GM06990 (cell line): ENCODE measurements at places on chromosomes 1 and 21.

GRCh38 chr1:199404191-199404590 is 623.3 kb upstream of the NR5A2 start:
- no peak for DNase-seq

GRCh38 chr21:44720170-44720569 is 8.8 kb upstream of the TSPEAR start:
- DNase-seq = no peak

- no peak for DNase-seq
Measured at GRCh38 chr1:204321665-204322064, 38.1 kb downstream of the PLEKHA6 start.

DNA sequence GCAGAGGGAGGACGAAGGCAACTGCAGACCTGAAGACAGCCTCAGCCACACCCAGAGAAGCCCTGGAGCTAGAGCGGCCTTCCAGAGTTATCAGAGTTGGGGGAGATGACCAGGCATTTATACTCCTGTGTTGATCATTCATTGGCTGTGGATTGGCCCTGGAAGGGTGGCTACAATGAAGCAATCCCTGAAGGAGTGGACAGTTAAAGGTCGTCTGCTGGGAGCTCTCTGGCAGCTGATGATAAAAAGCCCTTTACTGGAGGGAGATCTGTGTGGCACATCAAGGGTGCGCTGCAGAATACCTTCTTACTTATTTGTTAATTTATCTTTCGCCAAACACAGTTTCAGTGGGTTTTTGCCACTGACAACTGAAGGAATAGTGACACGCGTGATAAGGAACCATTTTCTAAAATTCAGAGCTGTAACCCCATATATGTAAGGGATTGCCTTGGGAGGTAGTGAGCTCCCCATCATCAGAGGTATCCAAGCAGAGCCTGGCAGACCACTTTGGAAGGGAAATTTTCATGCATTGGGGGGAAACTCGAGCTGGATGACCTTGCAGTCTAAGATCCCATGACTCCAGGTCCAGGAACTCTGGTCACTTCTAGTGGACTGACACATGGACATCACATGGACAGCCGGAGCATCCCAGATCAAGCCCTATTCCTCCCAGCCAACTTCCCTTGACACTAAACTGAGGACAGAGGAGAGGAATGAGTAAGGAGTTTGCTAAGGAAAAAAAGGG is 126.4 kb upstream of the GADD45A start:
- DNase-seq = no peak

DNA sequence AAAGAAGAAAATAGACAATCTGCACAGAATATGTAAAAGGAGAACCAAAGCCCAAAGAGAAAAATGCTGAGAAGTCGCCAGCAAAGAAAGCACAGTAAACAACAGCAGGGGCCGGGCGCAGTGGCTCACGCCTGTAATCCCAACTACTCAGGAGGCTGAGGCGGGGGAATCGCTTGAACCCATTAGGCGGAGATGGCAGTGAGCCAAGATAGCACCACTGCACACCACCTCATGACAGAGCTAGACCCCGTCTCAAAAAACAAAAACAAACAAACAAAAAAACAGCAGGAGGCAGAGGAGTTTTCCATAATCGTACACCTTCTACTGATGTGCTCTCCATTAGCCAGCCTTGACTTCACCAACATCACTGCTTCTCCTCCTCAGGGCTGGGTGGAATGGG is 153.2 kb downstream of the LYPLAL1 start:
- DNase-seq = no peak

DNA sequence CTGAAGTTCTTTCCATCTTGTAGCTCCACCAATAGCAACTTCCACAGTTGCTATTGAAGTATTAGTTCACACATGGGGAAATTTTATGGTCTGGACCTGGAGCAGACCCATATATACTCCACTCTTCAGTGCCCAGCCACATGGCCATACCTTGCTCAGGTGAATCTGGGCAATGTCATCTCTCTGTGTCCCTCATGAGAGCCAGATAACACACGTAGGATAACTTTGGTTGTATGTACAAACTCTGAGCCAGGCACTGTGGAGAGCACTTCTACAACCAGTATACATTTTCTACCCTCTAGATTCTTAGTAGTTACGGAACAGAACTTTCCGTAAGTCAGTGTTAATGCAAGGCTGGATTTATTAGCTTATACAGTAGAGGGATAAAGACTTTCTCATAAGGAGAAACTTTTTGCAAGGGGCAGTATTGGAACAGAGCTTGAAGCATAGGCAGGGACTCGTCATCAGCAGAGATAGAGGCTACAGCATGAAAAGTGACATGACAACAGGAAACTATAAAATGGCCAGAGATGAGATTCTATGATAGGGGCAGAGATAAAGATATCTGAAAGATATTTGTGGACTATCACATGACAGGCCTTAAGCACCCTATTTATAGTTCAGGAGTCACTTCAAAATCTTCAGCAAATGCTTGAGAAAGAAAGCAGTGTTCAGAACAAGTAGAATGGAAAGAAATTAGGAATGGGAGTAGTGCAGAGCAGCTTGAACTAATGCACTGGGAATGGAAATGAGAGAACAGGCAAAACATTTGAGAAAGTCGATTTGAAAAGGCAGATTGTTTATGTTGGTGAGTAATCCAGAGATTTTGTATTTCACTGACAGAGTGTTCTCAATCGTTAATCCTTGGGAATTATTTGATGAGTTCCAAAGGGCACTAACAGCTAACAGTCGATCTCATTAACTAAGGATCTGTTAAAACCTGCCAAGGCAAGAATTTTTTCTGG is 481.8 kb downstream of the USP25 start:
- DNase-seq = no peak

GRCh38 chr21:33197496-33197895 is 32.2 kb upstream of the IFNAR2 start:
- no peak for DNase-seq

- DNase-seq = no peak
Measured at GRCh38 chr1:225995919-225996864, 3.0 kb downstream of the SDE2 start.
